ENCODE measurements at places on chromosomes 4 and X.
A peak's percentile ranks its signal among the peaks of the same experiment; 100 is the strongest.

GRCh38 chrX:116384406-116384954 is 51.9 kb upstream of the SLC6A14 start:
- H3K4me3 ChIP-seq, result no peak overlapping the region
- no peaks in the 10 kb centered on the region for H3K4me1 ChIP-seq
- no peaks in the 10 kb centered on the region for H3K36me3 ChIP-seq
- DNase-seq, result no peak
- no peaks in the 10 kb centered on the region for H3K27me3 ChIP-seq

- no peaks in the 10 kb centered on the region for H3K27me3 ChIP-seq
- H3K27ac ChIP-seq, result peak overlapping the region; percentile 84
- DNase-seq, result no peak
- H3K4me3 ChIP-seq, result no peak overlapping the region
These were observed 1.7 kb downstream of the GPRIN3 start for GRCh38 chr4:89305712-89306437.

- H3K4me1 ChIP-seq, result no peaks in the 10 kb centered on the region
- no peak overlapping the region for H3K4me3 ChIP-seq
- no peak for DNase-seq
- H3K27me3 ChIP-seq, result no peaks in the 10 kb centered on the region
- no peak overlapping the region for H3K27ac ChIP-seq
- H3K36me3 ChIP-seq, result no peaks in the 10 kb centered on the region
These were observed 6.6 kb upstream of the CLDN24 start for GRCh38 chr4:183328832-183329231.

DNA sequence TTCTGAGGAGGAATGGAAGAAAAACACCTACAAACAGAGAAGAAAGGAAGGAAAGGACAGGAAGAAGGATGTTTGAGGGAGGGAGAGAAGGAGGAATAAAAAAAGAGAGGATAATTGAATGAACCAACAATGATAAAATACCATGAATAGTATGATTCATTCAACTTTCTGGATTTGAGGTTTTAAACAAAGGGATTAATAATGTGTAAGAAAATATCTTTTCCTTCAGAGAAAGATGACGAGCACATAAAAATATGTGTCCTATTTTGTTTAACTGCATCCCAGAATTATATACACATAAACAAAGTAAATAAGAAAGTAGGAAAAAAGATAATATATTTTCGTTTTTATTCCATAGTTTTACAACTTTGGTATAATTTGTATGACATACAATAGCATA is 1380.4 kb downstream of the STIM2 start:
- H3K4me1 ChIP-seq, result no peaks in the 10 kb centered on the region
- H3K4me3 ChIP-seq, result no peak overlapping the region

- no peaks in the 10 kb centered on the region for H3K36me3 ChIP-seq
- H3K27me3 ChIP-seq, result no peaks in the 10 kb centered on the region
- H3K4me3 ChIP-seq, result no peak overlapping the region
- H3K27ac ChIP-seq, result no peak overlapping the region
- no peak for DNase-seq
These were observed 332.0 kb downstream of the TENM3 start for GRCh38 chr4:182575225-182575624.

DNA sequence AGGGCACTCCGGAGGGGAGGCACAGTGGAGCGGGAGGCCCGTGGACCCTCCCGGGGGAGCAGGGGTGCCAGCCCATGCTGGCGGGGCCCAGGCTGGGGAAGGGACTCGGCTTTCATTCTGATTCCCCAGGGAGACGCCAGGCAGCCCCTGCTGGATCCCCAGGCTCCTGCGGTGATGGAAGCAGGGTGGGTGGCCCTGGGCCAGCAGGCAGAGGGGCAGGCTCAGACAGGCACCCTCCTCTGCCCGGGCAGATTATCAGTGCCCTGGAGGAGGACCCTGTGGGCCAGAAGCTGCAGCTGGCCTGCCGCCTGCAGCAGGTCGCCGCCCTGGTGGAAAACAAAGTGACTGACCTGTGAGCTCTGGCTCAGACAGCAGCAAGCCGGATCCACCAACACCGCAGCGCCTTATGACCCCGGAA is 2.1 kb upstream of the SRPK3 start:
- H3K36me3 ChIP-seq, result no peaks in the 10 kb centered on the region
- no peak overlapping the region for H3K4me3 ChIP-seq
- peaks cover 8% of the 10 kb centered on the region for H3K4me1 ChIP-seq
- H3K27ac ChIP-seq, result no peak overlapping the region

DNA sequence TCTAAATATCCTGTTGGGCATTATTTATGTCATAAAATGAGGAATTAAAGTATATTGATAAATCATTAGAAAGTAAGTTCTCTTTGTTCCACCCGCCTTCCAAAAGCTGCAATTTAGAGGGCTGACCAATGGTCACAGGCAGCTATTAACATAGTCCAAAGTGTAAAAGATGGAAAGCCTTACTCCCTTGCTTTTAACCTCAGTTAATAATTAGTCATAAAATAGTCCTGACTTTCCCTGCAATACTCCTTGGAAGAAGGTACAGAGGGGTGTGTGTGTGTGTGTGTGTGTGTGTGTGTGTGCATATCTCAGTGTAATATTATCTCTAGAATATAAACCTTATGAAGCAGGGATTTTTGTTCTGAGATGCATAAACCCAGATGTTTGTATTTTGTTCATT is 275.4 kb downstream of the FAT4 start:
- no peaks in the 10 kb centered on the region for H3K27me3 ChIP-seq
- H3K36me3 ChIP-seq, result no peaks in the 10 kb centered on the region
- H3K4me1 ChIP-seq, result no peaks in the 10 kb centered on the region

GRCh38 chrX:105972690-105973386 is 65.7 kb downstream of the SERPINA7 start:
- DNase-seq, result no peak
- no peaks in the 10 kb centered on the region for H3K4me1 ChIP-seq

Data from body of pancreas (tissue), 4 donors.